ENCODE measurements at places on chromosomes 3 and 15.

- no peak for DNase-seq
Measured at GRCh38 chr15:66982250-66982649, 83.2 kb upstream of the SMAD3 start.

DNA sequence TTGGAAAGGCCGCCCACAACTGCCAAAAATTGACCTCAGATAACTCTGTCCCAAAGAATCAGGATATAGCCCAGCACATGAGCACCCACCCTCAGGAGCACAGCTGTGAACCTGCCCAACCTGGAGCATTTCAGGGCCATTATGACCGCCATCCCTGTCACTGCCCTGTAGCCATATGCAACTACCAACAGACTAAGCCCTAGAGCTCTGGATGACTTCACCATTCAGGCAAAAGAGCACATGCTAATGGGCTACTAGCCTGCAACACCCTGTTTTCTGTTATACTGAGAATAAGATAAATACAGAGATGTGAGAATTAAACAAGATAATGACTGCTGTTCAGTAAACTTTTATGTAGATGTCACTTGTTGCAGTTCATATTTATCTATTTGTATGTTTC lies 45.0 kb downstream of the TXNRD3 start:
- DNase-seq = no peak

DNA sequence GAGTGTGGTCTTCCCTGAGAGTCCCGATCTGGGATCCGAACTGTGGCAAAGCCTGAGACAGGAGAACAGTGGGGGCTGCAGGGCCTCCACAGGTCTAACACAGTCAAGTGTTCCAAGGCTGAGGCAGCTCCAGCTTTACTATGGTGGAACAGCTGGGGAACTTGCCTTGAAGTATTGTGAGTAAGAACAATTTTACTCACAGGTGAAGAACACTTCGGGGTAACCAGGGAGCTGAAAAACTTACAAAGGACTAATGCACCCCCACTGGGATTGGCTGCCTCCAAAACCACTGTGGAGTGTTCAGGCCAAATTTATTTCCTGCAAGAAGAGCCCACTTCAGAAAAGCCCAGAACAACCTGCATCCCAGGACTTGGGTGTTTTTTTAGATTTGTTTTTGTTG lies 25.4 kb downstream of the ZIC4 start:
- DNase-seq = no peak

DNA sequence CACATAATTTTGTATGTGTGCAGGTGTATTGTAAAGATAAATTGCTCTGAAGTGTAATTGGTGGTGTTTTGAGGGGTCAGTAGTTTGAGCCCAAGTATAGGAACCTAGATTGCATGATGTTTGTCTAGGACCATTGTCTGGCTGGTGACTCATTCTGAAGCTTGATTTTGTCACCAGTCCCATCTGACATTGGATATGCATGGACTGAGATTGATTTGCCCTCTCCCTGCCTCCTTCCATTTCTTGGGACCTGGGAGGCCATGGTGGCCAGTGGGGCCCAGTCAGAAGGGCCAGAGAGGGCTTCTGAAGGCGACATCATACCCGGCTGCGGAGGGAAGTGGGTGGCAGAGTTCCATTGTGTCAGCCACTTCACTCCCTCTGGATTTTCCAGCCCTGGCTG lies 62.3 kb downstream of the PDIA5 start:
- DNase-seq = no peak

GRCh38 chr3:114758831-114759699 lies 388.0 kb downstream of the ZBTB20 start:
- DNase-seq = no peak

GRCh38 chr3:9033867-9034266 lies 70.6 kb upstream of the RAD18 start:
- DNase-seq = no peak

- DNase-seq = no peak
Measured at GRCh38 chr3:114861666-114862065, 285.4 kb downstream of the ZBTB20 start.

DNA sequence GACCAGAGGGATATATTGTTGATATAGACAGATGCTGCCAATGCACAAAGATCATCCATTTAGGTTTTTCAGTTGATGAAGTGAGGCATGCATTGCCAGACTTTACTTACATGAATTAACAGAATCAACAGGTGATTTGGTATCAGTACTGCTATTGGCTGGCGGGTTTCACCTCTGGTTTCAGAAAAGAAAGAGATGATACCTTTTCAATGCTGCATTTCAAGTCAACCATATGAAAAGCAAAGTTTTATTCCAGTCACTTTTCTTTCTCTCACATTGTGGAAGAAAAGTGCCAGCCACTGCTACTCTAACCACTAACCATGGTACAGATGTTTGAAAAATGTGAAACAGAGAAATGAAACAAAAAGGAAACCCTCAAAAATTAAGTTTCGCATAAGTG lies 289.1 kb downstream of the TIGIT start:
- DNase-seq = no peak

DNA sequence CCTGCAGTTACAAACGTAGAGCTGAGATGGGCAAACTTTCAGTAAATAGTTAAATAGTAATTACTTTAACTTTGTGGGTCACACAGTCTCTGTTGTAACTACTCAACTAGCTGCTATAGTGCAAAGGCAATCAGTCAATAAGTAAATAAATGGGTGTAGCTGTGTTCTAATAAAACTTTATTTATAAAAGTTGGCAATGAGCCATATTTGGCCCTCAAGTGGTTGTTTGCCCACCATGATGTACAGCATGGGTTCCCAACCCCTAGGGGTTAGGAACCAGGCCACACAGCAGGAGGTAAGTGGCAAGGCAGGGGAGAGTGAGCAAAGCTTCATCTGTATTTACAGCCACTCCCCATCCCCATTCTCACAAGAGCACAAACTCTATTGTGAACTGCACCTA lies 44.9 kb upstream of the CHRM5 start:
- DNase-seq = no peak

- DNase-seq = no peak
Measured at GRCh38 chr3:64295594-64295993, 70.3 kb upstream of the PRICKLE2 start.

- no peak for DNase-seq
Measured at GRCh38 chr3:27976933-27977332, 254.8 kb upstream of the EOMES start.

- DNase-seq = no peak
Measured at GRCh38 chr3:37997791-37998370, 7.3 kb downstream of the VILL start.

DNA sequence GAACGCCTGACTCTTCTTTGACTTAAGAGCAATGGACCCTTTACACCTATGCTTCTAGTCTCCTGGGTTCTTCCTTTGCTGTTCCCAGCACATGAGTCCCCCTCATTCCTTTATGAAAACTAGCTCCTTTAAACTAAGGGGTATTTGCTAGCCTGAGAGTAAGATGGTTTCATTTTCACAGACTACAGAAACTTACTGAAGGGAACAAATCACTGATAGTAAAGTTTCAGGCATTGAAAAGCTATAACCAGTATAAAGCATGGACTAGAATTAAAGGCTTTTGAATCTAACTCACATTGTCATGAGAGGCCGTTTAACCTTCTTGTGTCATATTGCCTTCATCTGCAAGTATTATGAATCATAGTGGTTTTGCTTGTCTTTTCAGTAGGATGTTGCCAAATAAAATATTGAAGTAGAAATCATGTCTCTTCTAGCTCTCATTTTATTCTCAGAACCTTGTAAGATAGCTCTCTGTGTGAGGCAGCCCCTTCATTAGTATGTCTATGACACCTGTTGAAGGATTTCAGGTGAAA lies 765.9 kb downstream of the NR2F2 start:
- DNase-seq = no peak

DNA sequence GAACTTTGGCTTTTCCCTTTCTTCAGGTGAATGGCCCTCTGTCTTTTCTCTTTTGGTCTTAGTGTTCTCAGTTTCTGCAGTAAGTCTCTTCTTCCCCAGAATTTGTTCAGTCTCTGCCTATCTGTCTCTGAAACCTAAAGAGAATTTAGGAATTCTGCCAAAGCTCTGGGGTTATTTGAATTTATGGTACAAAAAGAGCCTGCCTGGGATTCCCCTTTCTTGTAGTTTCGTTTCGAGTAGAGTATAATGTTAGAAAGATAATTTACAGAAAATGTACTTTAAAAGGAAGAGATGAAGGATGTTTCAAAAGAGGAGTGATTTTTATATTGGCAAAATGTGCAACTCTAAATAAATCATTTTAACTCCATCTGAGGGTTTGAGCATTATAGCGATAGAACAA lies 247.4 kb upstream of the SATB1 start:
- no peak for DNase-seq

GRCh38 chr3:65988411-65989180 lies 50.1 kb downstream of the MAGI1 start:
- no peak for DNase-seq

GRCh38 chr3:12579456-12579855 lies 22.6 kb downstream of the MKRN2 start:
- DNase-seq = no peak

DNA sequence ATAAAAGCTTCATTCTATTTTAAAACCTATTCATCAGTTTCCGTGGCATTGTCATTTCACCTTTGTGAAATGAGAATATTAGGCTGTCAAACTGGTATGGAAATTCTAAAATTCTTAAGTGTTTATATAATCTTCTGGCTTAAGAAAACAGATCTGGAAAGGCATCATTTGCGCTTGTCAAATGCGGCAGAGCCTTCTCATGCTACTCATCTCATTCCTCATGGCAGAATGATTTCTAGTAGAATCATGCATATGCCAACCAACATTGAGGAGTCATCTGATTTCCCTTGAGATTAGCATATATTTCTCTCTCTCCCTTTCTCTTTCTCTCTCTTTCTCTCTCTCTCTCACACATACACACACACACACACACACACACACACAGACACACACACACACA lies 48.8 kb downstream of the STRIT1 start:
- no peak for DNase-seq

GRCh38 chr15:67185621-67186225 lies 68.7 kb downstream of the AAGAB start:
- no peak for DNase-seq

DNA sequence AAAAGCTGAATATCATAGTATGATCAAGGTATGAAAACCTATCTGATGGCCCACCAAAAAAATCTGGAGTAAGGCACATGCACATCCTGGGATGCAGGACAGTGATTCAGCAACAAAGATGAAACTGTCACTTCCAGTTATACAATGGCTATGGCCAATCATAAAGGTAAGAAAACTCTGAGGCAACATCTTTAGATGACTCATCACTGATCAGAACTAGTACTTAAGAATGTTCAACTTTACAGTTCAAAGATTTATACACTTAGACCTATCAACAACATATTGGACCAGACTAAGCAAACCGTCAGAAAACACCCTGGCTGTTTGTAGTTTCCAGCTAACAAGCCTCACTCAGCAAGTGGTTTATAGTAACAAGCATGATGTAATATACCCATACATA lies 21.3 kb upstream of the PLCH1 start:
- no peak for DNase-seq

DNA sequence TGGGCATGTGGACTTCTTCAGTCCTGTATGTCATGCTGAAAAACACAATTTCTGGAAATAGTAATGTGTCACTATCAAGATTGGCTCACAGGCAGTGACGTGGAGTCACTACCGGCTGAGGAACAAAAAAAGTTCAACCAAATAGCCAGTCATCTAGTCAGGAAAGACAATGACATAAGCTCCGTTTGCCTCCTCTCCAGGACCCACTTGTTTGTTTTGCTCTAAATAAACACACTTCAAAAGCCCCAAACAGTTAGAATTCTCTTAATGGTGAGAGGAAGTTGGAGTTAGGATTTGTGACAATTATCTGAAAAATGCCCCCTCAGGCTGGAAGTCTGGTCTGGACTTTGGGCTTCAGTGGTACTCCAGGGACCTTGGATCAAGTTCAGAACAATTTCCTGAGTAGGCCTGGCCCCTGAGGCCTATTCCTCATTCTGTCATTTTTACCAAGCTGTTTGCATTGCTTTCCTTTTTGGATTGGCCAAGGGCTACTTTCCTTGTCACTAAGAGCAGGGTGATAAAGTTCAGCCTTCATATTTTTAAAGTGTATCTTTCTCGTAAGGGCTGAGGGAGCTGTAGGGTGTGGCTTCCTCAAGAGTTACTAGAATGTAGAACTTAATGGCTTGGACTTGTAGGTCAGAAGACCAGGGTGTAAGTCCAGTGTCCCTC lies 98.9 kb downstream of the EOMES start:
- no peak for DNase-seq

DNA sequence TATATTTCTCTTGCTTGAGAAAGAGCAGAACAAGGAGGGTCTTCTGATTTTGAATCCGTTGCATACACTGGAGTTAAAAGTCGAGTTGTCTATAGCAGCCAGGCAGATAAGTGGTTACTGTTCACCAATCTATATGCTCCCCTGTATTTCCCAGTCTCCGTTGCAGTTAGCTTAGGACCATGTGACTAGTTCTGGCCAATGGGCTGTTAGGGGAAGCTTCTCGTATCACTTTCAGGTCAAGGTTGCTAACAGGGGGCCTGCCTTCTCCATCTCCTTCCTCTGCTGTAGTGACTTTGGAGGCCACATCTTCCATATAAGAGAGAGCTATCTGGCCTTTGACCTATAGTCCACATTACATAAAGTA lies 188.5 kb upstream of the KBTBD8 start:
- DNase-seq = no peak

- no peak for DNase-seq
Measured at GRCh38 chr15:100948430-100948762, 29.2 kb downstream of the LRRK1 start.

DNA sequence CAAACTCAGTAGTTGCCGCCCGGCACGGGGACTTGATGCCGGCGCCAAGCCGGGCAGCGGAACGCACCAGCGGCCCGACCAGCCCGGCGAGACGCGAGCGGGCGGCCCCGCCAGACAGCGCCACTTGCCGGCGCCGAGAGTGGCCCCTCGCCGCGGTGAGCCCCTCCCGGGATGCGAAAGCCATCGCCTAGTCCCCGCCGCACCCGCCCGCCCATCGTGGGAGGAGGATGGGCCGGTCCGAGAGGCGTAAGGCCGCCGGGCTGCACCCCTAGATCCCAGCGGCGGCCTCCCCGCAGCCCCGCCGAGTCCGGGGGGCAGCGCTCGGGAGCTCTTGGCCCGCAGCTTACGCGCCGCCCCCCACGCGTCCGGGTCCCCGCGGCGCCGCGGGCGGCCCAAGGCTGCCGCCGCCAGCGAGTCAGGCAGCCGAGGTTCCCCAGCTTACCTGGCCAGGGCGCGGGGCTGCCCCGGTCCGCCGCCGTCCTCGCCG lies 609 bp downstream of the GOLGA8A start:
- DNase-seq = no peak

DNA sequence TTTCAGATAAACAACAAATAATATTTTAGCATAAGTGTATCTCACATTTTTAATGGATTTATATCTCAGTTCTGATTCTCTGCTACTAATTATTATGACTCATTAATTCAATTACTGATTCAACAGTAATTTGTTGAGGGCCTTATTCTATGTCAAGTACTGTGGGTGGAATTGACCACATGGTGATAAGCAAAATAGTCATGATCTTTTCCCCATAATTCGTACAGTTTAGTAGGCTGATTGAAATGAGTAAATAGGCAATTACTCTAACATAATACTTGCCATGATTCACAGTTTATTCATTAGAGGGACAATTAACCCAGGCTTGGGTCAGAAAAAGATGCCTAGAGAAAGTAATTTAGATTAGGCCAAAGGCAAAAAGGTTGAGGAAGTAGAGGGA lies 60.9 kb upstream of the SLC4A7 start:
- DNase-seq = no peak
